ENCODE measurements at places on chromosomes 16 and 17. TPM values are rescaled to one million over a fixed set of nuclear protein-coding genes. Genes with fewer than 3 reads are reported as not detected.

ATF7IP2 gene
- total RNA-seq: 28.7 TPM

DNA sequence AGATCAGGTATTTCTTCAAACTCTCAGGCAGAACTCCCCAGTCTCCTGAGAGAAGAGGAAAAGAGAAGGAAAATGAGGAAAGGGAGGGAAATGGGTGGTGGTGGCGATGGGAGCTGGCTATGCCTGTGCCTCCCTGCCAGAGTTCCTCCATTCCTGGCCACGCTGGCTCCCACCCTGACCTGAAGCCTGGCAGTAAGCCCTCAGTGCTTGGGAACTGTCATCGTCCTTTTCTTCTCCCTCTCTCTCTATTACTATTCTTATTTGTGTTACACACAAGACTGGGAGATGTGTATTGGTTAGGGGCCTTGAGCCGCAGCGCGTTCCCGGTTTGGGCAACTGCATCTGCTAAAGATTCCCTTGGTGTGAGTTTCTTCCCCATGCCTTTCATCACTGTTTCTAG is 44.6 kb downstream of the GOSR1 start:
- DNase-seq: no peak

GRCh38 chr16:88550246-88550661 is 19.9 kb upstream of the ZC3H18 start:
- no peak for DNase-seq

DNA sequence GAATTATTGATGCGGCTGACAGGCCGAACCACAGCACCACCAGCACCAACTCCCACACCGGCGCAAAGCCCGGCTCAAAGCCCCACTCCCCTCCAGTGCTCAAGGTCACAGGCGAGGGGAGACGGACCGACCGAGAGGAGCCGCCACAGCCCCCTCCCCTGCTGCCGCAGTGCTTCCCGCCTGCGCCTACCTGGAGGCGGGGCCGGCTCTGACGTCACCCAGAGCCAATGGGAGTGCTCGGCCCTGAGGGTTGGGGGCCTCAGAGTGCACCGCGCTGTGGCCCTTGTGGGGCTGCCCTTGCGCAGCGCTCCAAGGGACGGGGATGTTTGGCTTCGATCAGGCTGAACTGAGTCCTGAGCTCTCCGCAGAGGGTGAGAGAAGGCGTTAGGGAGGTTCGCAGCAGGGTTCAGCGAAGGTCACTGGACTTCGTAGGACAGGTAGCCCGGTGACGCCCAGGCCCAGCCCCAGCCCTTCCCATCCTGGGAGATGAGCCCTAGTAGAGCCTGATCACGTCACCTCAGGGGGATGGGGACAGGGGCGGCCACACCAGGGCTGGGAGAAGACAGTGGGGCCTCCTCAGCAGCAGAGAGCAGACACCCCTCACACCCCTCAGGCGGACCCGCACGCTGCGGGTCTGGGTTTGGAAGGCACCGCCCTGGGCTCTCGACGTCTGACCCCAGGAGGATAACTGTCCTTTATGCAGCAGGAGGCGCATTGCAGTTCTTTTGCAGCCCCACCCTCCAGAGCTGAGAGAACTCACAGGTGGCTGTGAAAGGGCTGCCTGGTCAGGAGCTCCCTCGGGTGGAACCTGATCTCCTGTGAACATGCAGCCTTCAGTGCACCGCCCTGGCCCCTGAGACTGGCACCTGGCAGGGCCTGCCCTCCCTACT is 1.5 kb downstream of the NDRG4 start:
- DNase-seq: peak; percentile 34

DNA sequence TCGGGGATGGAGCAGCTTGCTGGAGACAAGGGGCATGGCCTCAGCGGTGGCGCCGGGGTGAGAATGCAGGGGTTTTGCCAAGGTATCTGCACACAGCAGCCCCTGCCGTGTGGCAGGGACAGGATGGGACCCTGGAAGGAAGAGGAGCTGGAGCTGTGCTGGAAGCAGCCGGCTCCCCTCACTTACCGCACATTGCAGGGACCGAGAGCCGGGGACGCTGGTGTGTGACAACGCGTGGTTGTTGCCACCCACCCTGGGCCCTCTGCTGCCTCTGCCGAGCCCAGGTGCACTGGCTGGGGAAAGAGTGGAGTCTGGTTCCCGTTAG is 3.0 kb downstream of the NUBP2 start:
- no peak for DNase-seq

DNA sequence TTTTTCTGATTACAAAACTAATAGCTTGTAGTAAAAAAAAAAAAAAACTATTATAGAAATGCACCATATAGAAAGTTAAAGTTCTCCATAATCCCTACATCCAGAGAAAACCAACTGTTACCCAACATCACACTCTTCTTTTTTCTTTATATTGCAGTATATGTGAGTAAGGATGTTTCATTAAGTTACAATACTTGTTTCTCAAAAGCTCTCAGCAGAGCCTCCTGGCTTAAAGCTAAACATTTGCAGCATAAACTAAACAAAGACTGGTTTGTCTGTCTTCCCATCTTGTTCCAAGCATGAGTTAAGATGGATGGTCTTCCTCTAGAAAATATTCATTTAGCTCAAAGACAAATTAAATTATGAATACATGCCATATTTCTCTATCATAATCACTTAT is 25.2 kb downstream of the GRB2 start:
- no peak for DNase-seq

NPIPA2 gene
- 6.2 TPM for total RNA-seq

GRCh38 chr16:73878611-73879010 is 418.0 kb upstream of the PSMD7 start:
- no peak for DNase-seq

NPIPB2 gene
- total RNA-seq: 15.0 TPM

GRCh38 chr17:77592106-77592865 is 366.2 kb upstream of the TNRC6C start:
- no peak for DNase-seq

DNA sequence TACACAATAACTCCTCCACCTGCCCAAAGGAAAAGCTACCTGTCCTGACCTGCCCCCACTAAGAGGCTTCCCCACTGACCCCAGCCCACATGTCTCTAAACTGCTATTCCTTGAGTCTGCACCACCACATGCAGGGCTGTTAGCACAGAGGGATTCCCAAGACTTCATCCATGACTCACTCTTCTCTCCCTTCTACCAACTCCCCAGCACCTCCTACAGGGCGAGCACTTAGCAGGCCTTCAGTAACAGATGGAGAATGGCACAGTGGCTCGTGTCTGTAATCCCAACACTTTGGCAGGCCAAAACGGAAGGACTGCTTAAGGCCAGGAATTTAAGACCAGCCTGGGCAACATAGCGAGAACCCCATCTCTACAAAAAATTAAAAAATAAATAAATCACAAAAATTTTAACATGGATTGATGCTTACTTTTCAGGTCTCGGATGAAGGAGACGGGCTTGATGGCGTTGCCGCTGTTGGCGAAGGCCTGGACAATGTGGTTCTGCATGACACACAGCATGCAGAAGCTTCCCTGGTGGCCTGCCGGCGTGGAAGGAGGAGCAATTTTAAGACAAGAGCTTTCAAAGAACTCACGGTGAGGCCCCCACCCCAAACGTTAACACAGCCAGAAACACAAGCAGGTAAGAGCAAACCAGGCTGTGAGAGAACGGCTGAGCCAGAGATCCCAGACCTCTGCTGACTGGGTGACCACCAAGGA is 12.0 kb downstream of the USP36 start:
- no peak for DNase-seq

- no peak for DNase-seq
Measured at GRCh38 chr17:65466547-65466946, 94.9 kb downstream of the AXIN2 start.

CA7 gene
- total RNA-seq: 0.39 TPM

MPP2 gene
- 1.4 TPM for total RNA-seq
